Panc1 (cell line): ENCODE measurements at places on chromosomes 1 and 21.

GRCh38 chr1:107359472-107360241 is 218.8 kb downstream of the NTNG1 start:
- H3K4me1 ChIP-seq, result no peaks in the 10 kb centered on the region
- no peaks in the 10 kb centered on the region for H3K27me3 ChIP-seq
- no peak overlapping the region for H3K4me3 ChIP-seq

- H3K4me3 ChIP-seq, result no peak overlapping the region
- no peak overlapping the region for H3K27ac ChIP-seq
- H3K27me3 ChIP-seq, result no peaks in the 10 kb centered on the region
- no peaks in the 10 kb centered on the region for H3K36me3 ChIP-seq
- H3K4me1 ChIP-seq, result peaks cover 11% of the 10 kb centered on the region
- DNase-seq, result no peak
These were observed 1.9 kb upstream of the HLCS start for GRCh38 chr21:36968414-36968813.

DNA sequence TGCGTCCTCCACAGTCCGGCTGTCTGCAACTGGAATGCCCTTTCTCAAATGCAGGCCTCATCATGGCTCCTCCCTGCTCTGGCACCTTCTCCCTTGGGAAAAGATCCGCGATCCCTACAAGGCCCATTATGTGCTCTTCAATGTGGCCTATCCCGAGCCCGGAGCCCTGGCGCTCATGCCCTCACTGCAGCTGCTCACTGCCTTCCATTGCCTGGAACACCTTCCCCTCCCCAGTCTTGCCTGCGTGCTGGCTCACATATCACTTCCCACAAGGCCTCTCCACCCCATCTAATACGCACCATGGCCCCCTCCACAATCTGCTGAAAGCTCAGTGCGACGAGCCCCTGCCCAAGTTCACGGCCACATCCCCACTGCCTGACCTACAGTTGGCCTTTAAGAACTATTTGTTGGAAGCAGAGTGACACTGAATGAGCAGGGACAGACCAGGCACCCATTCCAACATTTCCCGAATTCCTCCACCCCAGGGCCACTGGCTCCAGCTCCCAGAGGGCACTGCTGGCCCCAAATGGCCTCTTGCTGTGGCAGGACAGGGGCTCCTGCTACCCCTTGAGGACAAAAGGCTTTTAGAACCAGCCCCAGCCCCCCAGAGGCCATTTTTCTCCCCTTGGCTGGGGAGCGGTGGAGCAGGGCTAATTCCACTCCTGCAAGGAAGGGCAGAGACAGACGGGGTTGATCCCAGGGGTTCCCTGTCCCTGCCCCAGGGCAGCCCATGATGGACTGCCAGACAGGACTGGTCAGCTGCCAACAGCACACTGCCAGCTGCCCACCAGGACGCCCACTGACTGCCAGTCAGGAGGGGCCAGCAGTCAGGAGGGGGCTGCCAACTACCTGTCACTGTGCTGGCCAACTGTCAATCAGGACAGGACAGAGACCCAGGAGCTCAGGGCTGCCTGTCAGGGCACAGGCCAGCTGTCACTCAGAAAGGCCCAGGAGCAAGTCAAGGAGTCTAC is 64.8 kb downstream of the DHRS3 start:
- no peaks in the 10 kb centered on the region for H3K27me3 ChIP-seq
- peak overlapping the region; percentile 91 for H3K27ac ChIP-seq
- no peak for DNase-seq
- H3K4me1 ChIP-seq, result peaks cover 44% of the 10 kb centered on the region
- H3K4me3 ChIP-seq, result no peak overlapping the region

DNA sequence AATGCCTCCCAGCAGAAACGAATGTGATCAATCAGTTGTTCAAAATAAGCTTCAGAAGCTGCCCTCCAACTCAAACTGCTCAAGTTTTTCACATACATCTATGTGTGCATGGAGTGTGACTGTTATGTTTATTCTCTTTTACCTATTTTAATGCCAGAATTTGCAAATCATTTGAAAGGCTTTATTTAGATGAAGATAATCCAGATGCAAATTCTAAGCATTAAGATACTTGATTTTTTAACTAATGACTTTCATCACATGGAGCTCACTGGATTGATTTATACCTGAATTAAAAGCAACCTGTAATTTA is 69.5 kb downstream of the PLD5 start:
- H3K36me3 ChIP-seq, result no peaks in the 10 kb centered on the region
- DNase-seq, result no peak
- H3K27me3 ChIP-seq, result no peaks in the 10 kb centered on the region
- no peak overlapping the region for H3K27ac ChIP-seq
- no peak overlapping the region for H3K4me3 ChIP-seq

DNA sequence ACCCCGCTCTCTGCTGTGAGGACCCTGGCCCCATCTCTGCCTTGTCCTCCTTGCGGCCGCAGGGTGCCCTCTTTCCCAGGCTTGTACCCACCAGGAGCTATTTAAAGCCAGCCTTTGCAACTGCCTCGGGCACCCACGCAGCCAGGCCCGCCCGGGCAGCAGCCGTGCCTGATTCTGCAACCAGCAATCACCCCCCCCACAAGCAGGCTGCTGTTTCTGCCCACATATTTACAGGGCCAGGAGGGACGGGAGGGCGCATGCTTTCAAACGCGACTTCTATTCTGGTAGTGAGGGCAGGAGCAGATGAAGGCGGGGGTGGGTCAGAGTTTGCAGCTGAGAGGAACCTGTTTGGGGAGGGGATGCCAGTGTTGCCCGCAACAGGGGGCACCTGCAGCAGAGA is 13.6 kb downstream of the GABRD start:
- no peaks in the 10 kb centered on the region for H3K36me3 ChIP-seq
- H3K27me3 ChIP-seq, result no peaks in the 10 kb centered on the region
- H3K4me3 ChIP-seq, result no peak overlapping the region
- H3K27ac ChIP-seq, result no peak overlapping the region
- no peak for DNase-seq
- H3K4me1 ChIP-seq, result no peaks in the 10 kb centered on the region
